ELF-1 (cell line): ENCODE measurements at places on chromosomes 7 and 10.

DNA sequence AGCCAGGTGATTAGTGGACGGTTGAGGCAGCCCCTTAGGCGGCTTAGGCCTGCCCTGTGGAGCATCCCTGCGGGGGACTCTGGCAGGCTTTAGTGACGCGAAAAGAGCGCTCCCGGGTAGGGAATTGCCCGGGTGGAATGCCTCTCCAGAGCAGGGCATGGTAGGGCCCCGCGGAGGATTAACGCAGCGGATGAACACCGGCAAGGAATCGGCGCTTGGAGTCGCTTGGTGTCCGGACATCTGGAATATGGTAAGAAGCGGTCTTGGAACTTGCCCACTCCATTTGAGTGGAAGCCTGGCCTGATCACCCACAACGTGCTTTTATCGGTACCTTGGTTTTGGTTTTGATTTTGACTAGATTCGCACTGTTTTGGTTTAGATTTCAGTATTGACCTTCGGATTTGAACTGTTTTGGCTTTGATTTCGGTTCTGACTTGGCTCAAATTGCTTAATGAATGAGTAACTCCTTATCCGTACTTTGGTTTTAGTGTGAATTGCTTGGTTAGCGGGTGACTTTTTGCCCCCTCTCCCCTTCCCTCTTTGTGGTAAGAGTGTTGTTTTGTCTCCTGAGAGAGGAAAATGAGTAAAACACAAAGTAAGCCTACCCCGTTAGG lies 24.2 kb upstream of the CHST3 start:
- DNase-seq: no peak

DNA sequence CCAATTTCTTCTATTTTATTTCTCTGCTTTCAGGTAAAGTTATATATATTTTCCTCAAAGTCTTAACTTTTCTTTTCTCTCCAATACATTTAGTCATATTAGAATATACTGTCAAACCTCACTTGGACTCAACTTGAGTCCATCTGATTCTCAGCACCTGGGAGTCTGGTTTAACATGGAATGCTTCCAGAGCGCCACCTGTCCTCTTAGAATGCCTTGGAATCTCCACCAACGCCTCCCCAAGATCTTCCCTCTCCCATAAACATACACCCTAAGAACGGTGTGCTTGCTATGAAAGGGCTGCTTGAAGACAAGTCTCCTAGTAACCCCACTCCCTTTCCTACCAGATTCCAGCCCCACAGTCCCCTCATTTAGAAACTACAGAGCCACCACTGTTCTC lies 229.1 kb upstream of the MKLN1 start:
- DNase-seq: no peak

DNA sequence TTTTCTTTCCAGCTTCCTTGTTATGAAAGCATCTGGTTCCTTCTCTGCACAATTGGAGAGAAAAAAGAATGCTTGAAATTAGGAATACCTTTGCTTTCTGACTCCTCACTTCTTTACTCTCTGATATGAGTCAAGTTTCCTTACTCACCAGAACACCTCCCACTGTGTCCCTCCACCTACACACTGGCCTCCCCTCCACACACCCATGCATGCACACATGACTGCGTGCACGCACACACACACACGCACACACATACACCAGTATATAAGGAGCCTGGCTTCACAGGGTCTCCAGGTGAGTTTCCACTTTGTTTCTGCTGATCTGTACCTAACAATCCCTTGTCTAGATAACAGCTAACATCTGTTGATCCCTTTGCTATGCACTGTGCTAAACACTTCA lies 11.4 kb upstream of the PTER start:
- DNase-seq: no peak

DNA sequence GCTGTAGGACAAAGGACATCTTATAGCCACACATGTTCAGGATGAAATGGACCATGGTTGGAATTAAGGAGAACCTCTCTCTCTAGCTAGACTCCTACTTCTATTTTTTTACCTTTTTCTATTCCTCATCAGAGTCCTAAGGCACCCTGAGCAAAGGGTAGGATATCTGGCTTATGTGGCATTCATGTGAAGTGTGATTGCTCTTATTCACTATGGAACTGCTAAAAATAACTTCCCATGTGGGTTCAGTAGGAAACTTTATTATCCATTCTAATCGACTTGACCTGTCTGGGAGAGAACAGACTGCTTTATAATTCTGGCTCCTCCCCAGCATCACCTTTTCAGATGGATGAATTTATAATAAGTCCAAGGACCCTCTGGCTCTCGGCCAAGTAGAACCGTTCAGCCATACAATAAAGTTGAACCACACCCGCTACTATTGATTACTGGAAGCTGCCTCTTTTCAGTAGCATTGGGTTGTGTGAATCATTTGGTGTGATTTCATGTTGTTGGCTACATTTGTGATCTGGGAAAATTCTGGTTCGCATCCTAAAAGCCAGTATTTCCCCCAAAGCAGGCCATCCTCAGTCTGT lies 117.5 kb downstream of the NRF1 start:
- no peak for DNase-seq

DNA sequence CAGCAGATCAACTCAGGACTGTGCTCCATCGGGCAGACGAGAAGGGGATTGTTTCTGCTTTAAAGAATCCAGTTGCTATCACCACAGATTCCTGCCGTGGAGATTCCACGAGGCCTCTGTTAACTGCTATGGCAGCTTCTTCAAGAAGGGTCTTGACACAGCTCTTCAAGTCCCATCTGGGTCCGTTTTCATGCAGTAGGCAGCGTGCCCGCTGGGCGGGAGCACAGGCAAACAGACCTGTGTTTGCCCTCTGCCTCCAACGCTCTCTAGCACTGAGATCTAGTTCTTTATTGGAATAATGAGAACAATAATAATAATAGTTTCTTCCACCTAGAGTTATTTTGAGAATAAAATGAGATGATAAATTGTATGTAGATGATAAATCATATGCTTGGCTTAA lies 127.2 kb upstream of the SP8 start:
- DNase-seq: no peak

- DNase-seq: no peak
Observed at GRCh38 chr7:135316648-135317313, 83.1 kb downstream of the STRA8 start.

DNA sequence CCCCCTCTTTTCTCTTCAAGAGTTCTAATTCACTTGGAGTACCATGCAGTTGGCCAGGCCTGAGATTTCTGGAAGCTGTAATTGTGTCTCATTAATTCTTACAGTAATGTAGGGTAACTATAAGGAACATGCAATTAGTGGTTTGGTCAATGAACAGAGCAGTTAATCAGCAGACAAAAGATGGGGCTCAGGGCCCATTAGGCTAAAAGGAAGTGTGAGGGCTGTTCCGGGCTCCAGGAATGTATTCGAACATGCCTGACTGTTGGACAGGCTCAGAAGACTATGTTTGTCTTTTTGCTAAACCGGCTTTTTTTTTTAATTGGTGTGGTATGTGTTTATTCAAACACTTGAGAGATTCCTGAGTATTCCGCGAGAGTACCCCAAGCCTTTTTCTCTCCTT lies 42.5 kb upstream of the FZD8 start:
- no peak for DNase-seq

GRCh38 chr10:4607681-4608080 lies 218.3 kb upstream of the AKR1E2 start:
- DNase-seq: no peak

GRCh38 chr7:35599645-35600044 lies 95.3 kb downstream of the HERPUD2 start:
- DNase-seq: no peak

DNA sequence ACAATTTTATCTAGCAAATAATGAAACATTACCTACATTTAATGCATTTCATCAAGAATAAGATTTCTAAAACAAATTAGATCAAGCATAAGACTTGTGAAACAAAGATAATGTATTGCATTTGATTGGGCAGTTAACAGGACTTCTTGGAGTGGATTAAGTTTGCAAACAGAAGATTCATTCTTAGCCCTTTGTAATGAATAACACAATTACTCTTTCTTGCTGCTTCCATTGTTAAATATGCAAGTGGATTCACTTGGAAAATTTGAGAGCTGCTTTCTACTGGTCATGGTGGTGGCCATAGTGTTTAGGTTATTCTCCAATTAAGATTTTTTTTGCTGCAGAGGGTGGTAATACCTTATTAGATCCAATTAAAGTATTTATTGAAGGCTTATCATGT lies 6.0 kb downstream of the PPP1R9A start:
- DNase-seq: no peak
